Cardiac muscle cell (in vitro differentiated cells and primary cell): ENCODE measurements at places on chromosomes 6 and 20. TPM values are rescaled to one million over a fixed set of nuclear protein-coding genes. Genes with fewer than 3 reads are reported as not detected.
A peak's percentile ranks its signal among the peaks of the same experiment; 100 is the strongest.

GRCh38 chr20:49560186-49560585 lies 7.8 kb downstream of the PTGIS start:
- H3K4me1 ChIP-seq, result no peaks in the 10 kb centered on the region
- DNase-seq, result no peak
- no peaks in the 10 kb centered on the region for H3K27me3 ChIP-seq
- H3K4me3 ChIP-seq, result no peak overlapping the region
- H3K27ac ChIP-seq, result no peak overlapping the region

GRCh38 chr20:47271046-47271615 lies 85.4 kb downstream of the ZMYND8 start:
- no peak for DNase-seq
- H3K4me1 ChIP-seq, result peaks cover 7% of the 10 kb centered on the region
- H3K27me3 ChIP-seq, result no peaks in the 10 kb centered on the region
- H3K36me3 ChIP-seq, result peaks cover 14% of the 10 kb centered on the region
- no peak overlapping the region for H3K4me3 ChIP-seq

- no peaks in the 10 kb centered on the region for H3K36me3 ChIP-seq
- no peaks in the 10 kb centered on the region for H3K4me1 ChIP-seq
- H3K27ac ChIP-seq, result no peak overlapping the region
- DNase-seq, result no peak
- no peak overlapping the region for H3K4me3 ChIP-seq
These were observed 374.9 kb upstream of the IRAK1BP1 start for GRCh38 chr6:78492351-78493017.

DNA sequence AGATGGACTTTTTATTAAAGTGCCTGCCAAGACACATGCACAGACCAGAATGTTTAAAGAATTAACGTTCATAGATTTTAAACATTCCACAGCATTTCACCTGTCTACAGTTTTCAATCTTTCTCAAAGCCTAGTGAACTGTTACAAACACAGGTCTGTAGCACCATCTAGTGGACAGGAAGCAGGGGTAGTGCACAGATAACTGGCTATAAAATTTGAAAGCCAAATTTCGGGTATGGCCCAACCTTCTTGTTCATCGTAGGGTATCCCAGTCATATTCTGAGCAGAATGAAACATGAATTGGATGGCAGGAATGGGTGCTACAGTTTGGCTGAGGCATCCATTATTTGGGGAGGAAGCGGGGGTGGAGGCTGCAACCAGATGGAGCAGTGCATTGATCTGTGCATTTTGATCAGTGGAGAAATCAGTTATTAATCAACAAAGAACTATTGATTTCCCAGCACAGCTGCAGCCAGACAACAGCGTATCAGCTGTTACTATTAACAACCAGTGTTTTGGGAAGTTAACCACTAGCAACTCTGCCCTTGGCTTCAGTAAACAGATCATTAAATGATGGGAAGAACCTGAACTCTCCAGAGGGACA lies 56.1 kb upstream of the B3GAT2 start:
- H3K4me3 ChIP-seq, result no peak overlapping the region
- H3K36me3 ChIP-seq, result no peaks in the 10 kb centered on the region
- no peaks in the 10 kb centered on the region for H3K4me1 ChIP-seq
- H3K27ac ChIP-seq, result no peak overlapping the region
- DNase-seq, result peak; percentile 70

- H3K36me3 ChIP-seq, result no peaks in the 10 kb centered on the region
- H3K4me1 ChIP-seq, result no peaks in the 10 kb centered on the region
- H3K27ac ChIP-seq, result no peak overlapping the region
These were observed 183.6 kb downstream of the PRL start for GRCh38 chr6:22113026-22113766.

- H3K27ac ChIP-seq, result no peak overlapping the region
- no peaks in the 10 kb centered on the region for H3K36me3 ChIP-seq
- H3K27me3 ChIP-seq, result no peaks in the 10 kb centered on the region
- DNase-seq, result no peak
These were observed 839.2 kb downstream of the KIF16B start for GRCh38 chr20:15734052-15734451.

- no peak overlapping the region for H3K27ac ChIP-seq
- no peaks in the 10 kb centered on the region for H3K4me1 ChIP-seq
- H3K27me3 ChIP-seq, result no peaks in the 10 kb centered on the region
- no peak for DNase-seq
- no peaks in the 10 kb centered on the region for H3K36me3 ChIP-seq
- no peak overlapping the region for H3K4me3 ChIP-seq
These were observed 193.8 kb downstream of the PACRG start for GRCh38 chr6:162921510-162922040.

GRCh38 chr20:45611054-45611453 lies 18.5 kb upstream of the WFDC10A start:
- no peaks in the 10 kb centered on the region for H3K4me1 ChIP-seq
- no peaks in the 10 kb centered on the region for H3K36me3 ChIP-seq
- H3K27me3 ChIP-seq, result no peaks in the 10 kb centered on the region
- DNase-seq, result peak; percentile 78

- H3K4me1 ChIP-seq, result no peaks in the 10 kb centered on the region
- DNase-seq, result no peak
- H3K27ac ChIP-seq, result no peak overlapping the region
These were observed 34.3 kb upstream of the LAMP5 start for GRCh38 chr20:9480066-9480465.

GRCh38 chr6:88641178-88641903 lies 322.1 kb downstream of the RNGTT start:
- DNase-seq, result no peak
- H3K27ac ChIP-seq, result peak overlapping the region; percentile 73
- no peaks in the 10 kb centered on the region for H3K36me3 ChIP-seq

DNA sequence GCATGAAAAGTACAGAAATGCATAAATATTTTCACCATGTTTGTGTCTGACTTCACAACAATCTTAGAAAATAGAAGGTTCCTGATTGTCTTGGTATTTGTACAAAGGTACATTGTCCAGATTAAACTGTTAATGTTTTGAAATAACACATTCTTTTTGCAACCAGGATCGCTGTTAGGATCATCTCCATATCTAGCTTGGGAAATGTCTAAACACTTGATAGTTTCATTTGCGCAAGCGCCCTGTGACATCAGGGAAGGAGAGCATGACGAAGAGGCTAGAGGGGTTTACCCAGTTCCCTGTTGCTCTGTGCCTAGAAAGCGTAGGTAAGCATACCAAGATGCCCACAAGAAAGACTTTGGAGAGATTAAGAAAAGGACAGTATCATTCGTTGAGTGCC lies 19.4 kb downstream of the ALDH8A1 start:
- no peak overlapping the region for H3K4me3 ChIP-seq
- H3K27ac ChIP-seq, result no peak overlapping the region
- no peaks in the 10 kb centered on the region for H3K27me3 ChIP-seq

DNA sequence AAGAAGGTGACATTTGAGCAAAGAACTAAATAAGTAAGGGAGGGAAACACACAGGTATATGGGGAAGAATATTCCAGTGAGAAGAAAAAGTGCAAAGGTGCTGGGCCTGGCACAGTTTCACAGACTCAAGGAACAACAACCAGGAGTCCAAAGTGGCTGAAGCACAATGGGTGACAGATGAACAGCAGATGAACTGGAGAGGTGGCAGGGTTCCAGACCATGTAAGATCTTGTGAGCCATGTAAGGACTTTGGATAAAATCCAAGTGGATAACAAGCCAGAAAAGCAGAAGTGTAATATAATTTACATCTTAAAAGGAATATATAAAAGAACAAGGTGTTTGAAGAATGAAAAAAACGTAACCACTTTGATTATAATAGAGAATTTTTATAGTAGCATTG lies 87.9 kb downstream of the MMS22L start:
- H3K27me3 ChIP-seq, result no peaks in the 10 kb centered on the region
- H3K4me3 ChIP-seq, result no peak overlapping the region
- H3K27ac ChIP-seq, result no peak overlapping the region
- no peaks in the 10 kb centered on the region for H3K36me3 ChIP-seq
- no peaks in the 10 kb centered on the region for H3K4me1 ChIP-seq

- peaks cover 7% of the 10 kb centered on the region for H3K4me1 ChIP-seq
- H3K4me3 ChIP-seq, result no peak overlapping the region
- no peak overlapping the region for H3K27ac ChIP-seq
These were observed 2.0 kb downstream of the ARFGAP1 start for GRCh38 chr20:63274381-63275228.

- no peaks in the 10 kb centered on the region for H3K27me3 ChIP-seq
- no peak for DNase-seq
- peaks cover 4% of the 10 kb centered on the region for H3K4me1 ChIP-seq
- H3K4me3 ChIP-seq, result no peak overlapping the region
- H3K36me3 ChIP-seq, result no peaks in the 10 kb centered on the region
These were observed 42.9 kb upstream of the SPTLC3 start for GRCh38 chr20:12965870-12966251.

DNA sequence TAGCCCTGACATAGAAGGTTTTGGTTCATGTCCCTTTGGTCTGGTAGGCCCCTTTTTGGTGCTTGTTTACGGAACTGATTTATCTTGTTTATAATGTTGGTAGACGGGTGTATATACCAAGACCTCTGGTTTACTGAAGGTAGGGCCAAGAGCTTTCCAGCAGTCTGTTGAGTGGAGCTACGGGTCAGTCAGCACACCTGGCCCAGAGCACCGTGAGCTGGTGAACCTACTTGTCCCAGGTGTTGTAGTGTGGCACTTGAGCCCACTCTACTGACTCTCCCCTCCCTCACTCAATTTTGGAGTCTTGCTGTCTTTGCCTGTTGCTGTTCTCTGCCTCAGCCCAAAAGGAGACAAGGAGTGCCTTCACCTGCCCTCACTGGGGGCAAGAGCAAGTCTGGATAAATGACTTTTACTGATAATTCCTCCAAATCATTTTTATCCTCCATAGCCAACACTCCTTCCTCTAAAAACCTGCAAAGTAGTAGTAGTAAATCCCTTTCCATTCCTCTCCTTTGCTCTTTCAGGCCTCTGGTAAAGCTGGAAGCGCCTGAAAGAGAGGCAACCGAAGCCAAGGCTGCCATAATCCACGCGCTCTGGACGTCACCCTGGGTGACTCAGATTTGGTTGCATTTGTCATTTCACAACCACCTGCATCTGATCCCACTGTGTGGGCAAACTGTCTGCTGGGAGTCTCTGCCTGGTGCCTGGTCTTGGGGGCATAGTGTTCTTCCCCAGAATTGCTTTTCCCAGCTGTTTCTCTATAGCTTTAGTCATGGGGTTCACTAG lies 22.2 kb downstream of the RREB1 start:
- no peak overlapping the region for H3K4me3 ChIP-seq
- peak; percentile 52 for DNase-seq
- H3K36me3 ChIP-seq, result no peaks in the 10 kb centered on the region
- H3K27ac ChIP-seq, result peak overlapping the region; percentile 24
- peaks cover 14% of the 10 kb centered on the region for H3K4me1 ChIP-seq

DNA sequence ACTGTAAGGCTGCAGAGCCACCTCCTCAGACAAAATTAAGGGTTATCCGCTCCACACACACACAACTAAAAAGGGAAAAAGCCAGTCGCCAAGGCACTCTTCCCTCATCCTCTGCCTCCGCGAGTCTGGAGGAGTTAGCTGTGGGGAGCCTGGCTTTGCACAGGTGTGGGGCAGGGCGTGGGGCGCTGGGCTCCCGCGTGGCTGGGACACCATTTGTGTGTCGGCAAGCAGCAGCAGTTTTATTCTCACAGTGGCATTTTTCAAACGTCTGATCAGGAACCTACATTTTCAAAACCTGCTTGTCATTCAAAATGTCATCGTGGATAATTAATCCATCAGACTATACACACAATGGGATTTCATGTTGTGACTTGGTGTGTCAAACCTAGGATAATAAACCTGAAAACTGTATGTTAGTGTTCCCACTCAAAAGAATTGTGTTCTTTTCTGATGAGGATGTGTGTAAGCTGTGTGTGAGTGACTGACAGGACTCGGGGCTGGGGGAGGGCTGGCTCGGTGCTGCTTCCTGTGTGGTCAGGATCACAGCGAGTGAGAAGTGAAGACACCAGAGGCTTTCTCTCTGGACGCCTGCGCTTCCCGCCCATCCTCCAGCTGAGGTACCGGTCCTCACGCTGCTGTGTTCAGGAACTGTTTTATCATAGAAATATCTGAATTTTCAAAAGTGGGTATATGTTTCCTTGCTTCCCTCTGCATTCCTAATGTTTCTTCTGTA lies 83.1 kb downstream of the IRF4 start:
- no peak overlapping the region for H3K27ac ChIP-seq
- H3K4me1 ChIP-seq, result no peaks in the 10 kb centered on the region
- no peak overlapping the region for H3K4me3 ChIP-seq
- no peaks in the 10 kb centered on the region for H3K36me3 ChIP-seq

GRCh38 chr6:113893866-113894265 lies 36.7 kb downstream of the MARCKS start:
- H3K27ac ChIP-seq, result no peak overlapping the region
- no peak overlapping the region for H3K4me3 ChIP-seq

GRCh38 chr6:132763269-132763668 lies 5.6 kb upstream of the VNN2 start:
- H3K4me1 ChIP-seq, result no peaks in the 10 kb centered on the region
- peak; percentile 4 for DNase-seq
- no peaks in the 10 kb centered on the region for H3K27me3 ChIP-seq

GRCh38 chr6:140275725-140276124 lies 901.3 kb upstream of the CITED2 start:
- H3K36me3 ChIP-seq, result no peaks in the 10 kb centered on the region
- no peak overlapping the region for H3K27ac ChIP-seq
- no peak overlapping the region for H3K4me3 ChIP-seq
- DNase-seq, result no peak

- DNase-seq, result peak; percentile 93
- no peaks in the 10 kb centered on the region for H3K4me1 ChIP-seq
- H3K4me3 ChIP-seq, result no peak overlapping the region
- H3K27ac ChIP-seq, result no peak overlapping the region
These were observed 1274.9 kb upstream of the GJE1 start for GRCh38 chr6:140857739-140858380.

DNA sequence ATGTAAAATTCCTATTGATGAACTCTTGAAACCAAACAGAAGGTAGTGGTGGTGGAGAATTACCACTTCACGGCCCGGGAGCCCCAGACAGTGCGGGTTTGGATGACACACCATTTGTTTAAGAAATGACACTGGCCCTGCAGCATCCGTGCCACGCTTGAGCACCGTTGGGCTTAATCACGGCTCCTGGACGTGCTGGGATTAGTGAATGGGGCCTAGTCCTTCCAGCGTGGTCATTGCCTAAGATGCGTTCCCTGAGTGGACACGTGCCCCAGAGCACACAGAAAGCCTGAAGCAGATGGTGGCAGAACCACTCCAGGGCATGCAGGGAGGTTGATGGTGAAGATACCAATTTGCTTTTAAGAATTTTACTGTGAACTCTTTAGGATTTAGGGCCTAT lies 14.5 kb downstream of the STX16 start:
- H3K27me3 ChIP-seq, result no peaks in the 10 kb centered on the region
- H3K36me3 ChIP-seq, result peaks cover 26% of the 10 kb centered on the region
- H3K4me3 ChIP-seq, result no peak overlapping the region

RIMS4 gene
- total RNA-seq, result 4.3 and 5.3 TPM in 2 replicates

FKBP1A gene
- total RNA-seq, result 95.1 and 122 TPM in 2 replicates

PLEKHG1 gene
- 0.67 and 8.5 TPM in 2 replicates for total RNA-seq

SHLD1 gene
- total RNA-seq, result 3.4 and 5.2 TPM in 2 replicates

ADA gene
- 10.0 and 18.9 TPM in 2 replicates for total RNA-seq

NKX2-2 gene
- total RNA-seq, result not detected in 2 replicates

NKAPL gene
- total RNA-seq, result not detected in 2 replicates

OLIG3 gene
- total RNA-seq, result not detected in 2 replicates
